ENCODE measurements at places on chromosomes 16 and 17.

DNA sequence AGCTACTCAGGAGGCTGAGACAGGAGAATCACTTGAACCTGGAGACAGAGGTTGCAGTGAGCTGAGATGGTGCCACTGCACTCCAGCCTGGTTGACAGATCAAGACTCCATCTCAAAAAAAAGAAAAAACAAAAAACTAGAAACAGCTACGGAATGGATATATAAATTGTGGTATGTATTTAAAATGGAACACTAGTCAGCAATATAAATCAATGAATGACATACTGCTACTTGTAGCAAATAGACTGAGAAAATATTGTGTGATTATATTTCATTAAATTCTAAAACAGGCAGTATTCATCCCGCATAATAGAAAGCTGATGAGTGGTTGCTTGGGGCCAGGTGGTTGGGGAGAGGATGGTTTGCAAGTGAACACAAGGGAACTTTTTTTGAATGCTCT, 261.7 kb downstream of the BCAS3 start:
- DNase-seq: no peak

DNA sequence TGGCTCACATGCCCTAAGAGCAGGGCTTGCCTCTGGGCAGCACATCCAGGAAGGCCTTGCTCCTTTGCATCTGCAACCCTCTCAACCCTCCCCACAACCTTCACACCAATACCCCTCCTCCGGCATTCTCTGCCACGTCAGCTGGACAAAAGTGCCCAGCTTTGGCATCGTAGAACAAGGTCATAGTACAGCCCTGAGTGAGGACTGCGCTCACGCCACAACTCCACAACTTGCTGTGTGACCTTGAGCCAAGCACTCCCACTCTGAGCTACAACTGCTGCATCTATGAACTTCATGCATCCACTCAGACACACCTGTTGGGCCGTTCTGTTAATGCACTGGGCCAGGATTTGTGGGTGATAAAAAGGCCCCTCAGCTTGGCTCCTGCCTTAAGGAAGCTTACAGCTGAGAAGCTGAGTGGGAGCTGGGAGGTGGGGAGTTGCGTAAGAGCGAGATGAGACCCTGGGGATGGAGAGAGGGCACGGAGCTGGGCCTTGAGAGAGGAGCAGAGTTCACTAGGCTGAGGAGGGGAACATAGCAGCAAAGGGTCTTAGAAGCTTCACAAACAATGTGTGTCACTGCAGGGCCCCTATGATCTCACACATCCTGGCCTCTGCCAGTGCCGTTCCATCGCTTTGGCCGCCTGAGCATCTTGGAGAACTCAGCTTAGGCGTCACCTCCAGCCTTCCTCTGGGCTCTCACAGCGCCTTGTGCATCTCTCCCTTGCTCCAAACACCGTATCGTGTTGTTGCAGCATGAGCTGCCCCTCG, 8.6 kb upstream of the MRC2 start:
- DNase-seq: no peak

DNA sequence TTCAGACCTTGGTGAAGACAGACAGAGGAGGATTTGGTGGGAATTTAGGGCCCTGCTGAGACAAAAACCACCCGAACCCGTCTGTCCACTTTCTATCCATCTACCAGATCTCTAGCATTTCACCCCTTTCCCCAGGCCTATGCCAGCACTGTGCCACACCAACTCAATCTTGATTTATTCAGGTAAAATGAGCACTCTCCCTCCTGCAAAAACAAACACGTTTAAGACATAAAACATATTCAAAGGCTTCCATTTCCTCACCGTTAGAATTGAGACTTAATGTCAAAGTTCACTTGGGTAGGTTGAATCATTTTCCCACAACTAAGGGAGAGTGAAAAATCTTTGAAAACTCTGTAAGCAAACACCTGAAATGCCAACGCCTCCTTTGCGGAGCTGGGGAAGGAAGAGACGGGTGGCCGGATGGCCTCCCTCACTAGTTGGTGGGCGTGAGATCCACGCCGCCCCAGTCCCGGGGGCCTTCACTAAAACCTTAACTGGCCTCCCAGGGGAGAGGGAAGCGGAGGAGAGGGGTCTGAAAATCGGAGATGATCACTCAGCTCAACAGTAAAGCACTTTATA, 862 bp downstream of the DCAKD start:
- no peak for DNase-seq

DNA sequence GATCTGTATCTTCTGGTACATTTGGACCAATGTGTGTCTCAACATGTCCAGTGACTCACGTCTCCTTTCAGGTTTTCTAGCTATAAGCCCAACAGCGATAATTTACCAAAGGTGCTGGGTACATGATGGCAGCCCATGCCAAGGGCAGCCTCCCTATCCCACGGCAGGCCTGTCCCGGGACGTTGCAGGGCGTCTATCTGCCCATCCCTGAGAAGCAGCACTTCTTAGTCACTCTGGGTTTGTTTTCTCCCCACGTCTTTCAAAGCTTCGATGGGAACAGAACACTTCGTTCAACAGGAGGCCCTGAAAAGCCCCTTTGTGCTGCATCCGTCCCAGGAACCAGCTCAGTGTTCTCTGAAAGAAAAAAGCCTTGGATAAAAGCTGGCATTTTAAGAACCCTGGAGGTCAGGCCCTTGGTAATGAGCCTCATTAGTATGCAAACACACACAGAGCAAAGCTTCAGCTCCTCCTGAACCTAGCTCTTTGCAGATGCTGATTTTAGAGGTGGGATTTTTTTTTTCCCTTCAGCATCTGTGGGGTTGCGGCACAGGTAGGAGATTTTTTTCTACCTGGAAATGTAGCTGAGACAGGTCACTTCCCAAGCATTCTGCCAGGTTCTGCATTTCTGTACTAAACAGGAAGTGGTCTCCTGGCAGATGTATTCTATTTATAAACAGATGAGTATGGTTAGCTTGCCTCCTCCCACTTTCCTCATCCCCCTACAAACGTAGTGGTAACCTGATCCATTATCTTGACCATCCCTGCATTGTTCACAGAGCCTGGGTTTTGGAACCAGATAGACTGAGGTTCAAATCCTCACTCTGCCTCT, 17.5 kb upstream of the MT4 start:
- peak; percentile 71 for DNase-seq

- DNase-seq: peak; percentile 85
These were observed at the start of the genes INCA1 and KIF1C for GRCh38 chr17:4997302-4998026. Gene INCA1, minus strand, starts transcription at chr17:4997522. Its CDS starts 3,085 bp downstream, at chr17:4994437. Gene KIF1C, plus strand, starts transcription at chr17:4997950. Its CDS starts 2,297 bp downstream, at chr17:5000247.

DNA sequence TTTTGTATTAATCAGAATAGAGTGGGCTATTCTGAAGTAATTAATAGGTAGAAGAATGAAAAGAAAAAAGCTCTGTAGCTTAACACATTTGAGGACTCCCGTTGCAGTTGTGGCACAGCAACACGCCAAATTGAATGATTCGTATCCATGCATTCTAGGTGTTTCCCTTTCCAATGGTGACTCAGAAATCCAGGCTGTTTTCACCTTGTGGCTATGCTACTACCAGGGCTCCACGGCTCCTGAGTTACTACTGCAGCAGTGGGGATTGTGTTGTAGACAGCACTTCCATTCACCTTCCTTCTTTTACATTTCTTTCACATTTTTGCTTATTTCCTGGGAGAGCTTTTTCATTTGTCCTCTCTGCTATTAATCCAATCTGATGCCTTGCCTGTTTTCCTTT, 1616.4 kb downstream of the CDH8 start:
- DNase-seq: no peak

DNA sequence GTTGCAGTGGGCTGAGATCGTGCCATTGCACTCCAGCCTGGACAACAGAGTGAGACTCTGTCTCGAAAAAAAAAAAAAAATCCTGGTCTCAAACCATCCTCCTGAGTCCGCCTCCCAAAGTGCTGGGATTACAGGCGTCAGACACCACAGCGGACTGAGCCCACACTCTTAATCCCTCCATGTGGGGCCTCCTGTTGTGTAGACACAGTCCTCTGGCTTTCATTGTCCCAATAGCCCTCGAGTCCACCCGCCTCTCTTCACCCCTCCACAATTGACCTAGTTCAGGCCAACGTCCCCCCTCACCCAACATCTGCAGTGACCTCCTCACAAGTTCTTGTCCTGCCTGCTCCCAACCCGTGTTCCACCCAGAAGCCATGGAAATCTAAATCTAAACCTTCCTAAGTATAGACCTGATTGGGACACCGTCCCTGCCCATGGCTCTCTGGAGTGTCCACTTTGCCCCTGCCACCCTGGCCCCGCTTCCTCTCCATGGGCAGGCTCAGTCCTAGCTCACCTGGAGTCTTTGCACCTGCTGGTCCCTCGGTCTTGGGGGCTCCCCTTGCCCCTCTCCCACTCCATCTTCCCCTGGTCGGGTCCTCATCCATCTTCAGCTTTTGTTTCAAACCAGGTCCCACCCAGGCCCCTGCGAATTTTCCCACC, 46.7 kb downstream of the HAPSTR1 start:
- no peak for DNase-seq

- DNase-seq: peak; percentile 97
These were observed 144.7 kb upstream of the SOX9 start for GRCh38 chr17:71976011-71976649.

GRCh38 chr17:70464995-70465394, 295.7 kb downstream of the KCNJ2 start:
- DNase-seq: no peak
